Fibroblast of skin of scalp (primary cell): ENCODE measurements at places on chromosomes 6 and 20.

DNA sequence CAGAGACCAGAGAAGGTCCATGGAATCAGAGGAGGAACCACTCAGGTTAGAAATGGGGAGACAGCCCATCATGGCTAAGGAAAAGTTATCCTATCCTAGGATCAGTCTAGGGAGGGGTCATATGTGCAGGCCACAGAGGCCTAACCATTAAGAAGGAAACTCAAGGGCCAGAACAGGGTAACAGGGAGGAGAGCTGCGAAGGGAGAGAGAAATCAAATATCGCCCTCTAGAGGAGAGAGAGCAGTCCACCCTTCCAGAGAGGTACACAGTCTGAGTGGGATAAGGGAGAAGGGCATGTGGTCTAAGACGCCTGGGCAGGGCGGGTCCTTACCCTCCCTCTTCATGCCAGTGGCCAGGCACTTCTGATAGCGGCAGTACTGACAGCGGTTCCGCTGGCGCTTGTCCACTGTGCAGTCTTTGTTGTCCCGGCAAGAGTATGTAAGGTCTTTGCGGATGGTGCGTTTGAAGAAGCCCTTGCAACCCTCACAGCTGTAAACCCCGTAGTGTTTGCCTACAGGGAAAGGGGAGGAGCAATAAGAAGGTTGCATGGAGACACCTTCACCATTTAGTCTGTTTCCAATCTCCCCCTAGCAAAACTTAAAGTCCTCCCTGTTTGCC, 2.9 kb downstream of the RXRB start:
- DNase-seq = peak; percentile 61

DNA sequence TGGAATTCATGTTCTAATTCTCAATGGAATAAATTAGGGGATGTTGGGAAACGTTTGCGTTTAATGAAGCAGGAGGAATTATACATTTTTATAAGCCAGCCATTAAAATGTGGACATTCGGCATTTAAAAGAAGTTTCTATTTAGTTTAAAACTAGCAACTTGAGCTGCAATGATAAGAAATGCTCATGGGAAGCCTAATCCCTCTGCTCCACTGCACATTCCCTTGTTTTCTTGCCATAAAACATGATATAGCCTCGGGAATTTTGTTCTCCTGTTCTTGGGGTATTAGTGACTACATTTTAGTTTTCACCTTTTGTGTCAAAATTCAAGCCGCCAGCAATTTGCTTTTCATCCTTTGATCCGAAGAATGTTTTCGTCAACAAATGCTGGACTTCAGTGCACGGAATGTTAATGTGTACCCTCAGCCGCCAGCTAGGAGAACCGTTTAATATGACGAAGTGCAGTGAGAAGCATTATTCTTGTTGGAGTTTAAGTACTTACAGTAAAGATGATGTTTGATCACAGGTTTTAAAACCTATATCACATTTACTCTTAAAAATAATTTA, 137.9 kb downstream of the HIVEP1 start:
- no peak for DNase-seq

- peak; percentile 66 for DNase-seq
Observed at GRCh38 chr6:143294265-143294860, 156.1 kb downstream of the ADAT2 start.

DNA sequence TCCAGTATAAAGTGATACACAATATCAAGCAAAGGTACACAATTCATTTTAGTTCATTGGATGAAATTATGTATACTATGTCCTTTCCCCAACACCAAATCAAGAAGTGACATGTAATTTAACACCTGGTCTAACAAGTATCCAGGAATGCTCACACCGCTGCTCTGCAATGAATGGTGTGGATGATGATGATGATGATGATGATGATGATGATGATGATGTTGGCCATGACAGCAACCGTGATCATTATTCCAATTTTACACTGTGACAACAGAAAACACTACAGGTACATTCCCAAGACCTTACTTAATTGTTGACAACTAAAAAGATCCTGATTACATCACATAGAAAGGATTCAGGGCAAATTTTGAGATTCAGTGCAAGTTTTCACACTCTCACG, 622.0 kb downstream of the PHF3 start:
- no peak for DNase-seq

- peak; percentile 34 for DNase-seq
Observed at GRCh38 chr6:82397962-82398692, 34.5 kb downstream of the TPBG start.

GRCh38 chr6:26155061-26155930, 68.1 kb downstream of the HFE start:
- peak; percentile 40 for DNase-seq

DNA sequence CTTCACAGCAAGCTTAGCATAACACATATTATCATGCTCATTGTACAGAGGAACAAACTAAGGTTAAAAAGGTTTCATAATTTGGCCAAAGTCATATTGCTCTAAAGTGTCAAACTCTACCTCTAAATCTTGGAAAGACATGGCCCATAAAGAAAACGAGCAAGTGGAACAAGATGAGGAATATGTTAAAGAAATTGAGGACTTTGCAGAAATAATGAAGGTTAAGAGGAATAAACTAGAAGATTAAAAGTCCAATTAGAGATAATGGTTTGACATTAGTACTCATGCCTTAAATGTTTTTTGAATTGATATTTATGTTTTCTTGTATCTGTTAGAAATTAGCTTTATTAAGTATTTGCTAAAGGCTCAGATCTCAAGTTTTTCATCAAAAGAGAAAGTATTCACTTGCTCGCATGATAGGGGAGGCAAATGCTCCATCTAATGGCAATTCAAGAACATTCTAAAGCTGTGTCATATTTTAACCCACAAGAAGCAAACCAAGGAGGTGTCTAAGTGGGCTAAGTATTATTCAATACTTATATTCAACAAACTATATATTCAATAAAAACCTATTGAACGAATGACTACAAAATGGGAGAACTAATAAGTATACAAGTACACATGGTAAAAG, 192.9 kb upstream of the SPTLC3 start:
- no peak for DNase-seq

DNA sequence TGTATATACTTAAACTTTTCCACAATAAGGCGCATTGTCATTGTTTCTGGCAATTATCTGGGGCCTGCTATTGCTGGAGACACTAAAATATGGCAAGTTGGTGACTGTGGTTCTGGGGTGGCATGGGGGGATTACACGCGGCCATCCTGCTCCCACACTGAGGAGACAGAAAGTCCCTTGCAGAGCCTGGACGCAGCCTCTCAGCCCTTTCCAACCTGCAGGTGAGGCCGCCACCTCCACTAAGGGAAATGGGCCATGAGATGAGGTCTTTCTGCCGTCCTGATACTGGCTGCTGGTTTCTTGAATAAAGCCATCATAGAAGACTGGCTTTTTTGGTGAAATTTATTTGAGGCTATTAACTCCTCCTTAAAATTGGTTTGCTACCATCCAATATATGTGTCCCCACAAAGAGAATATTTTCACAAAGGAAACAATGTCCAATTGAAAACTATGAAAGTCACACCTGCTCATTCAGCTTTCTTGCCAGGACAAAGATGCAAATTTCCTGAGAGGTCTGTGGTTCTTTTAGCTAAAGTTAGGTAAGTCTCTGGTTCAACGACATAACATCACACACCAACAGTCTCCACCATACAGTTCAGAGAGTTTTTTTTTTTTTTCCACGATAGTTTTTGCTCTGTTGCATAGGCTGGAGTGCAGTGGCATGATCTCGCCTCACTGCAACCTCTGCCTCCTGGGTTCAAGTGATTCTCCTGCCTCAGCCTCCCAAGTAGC, 13.0 kb downstream of the TXNDC5 start:
- no peak for DNase-seq

DNA sequence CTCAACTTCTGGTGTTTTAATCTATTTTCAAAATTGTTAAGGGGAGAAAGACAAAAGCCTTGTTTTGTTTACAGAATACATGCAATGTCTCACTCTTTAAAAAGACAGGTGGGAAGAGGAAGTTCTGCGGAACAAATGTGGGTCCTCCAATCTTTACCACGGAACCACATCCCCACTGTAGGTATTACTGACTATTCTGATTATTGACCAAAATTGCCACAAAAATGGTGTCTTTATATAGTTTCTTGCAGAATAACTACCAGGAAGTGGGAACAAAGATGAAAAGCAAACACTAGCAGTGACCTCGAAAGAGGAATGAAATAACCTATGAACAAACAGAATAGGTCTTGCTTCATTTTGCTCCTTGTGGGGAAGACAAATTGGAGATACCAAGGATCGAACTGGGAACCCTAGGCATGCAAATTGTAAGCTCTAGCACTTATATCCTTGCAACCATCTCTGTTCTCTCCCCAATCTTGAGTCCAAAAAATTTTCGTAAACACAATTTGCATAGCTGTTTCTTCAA, 106.7 kb downstream of the GPX5 start:
- DNase-seq = no peak

DNA sequence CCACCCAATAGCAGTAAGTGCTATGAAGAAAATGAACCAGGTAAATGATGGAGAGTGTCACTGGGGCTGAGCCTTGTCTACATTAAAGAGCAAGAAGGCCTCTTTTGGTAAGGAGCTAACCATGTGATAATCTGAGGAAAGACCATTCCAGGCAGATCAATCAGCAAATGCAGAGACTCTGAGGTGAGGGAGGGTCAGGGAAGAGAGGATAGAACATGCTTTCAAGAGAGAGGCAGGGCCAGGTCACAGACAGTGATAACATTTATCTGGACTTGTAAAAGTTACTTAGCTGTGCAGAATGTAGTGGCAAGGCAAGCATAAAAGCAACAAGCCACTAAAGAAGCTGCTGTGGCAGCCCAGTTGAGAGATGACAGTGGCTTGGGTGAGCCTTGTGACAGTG, 197.3 kb downstream of the TASP1 start:
- no peak for DNase-seq

GRCh38 chr6:159959976-159960384, 8.9 kb upstream of the IGF2R start:
- DNase-seq = no peak

DNA sequence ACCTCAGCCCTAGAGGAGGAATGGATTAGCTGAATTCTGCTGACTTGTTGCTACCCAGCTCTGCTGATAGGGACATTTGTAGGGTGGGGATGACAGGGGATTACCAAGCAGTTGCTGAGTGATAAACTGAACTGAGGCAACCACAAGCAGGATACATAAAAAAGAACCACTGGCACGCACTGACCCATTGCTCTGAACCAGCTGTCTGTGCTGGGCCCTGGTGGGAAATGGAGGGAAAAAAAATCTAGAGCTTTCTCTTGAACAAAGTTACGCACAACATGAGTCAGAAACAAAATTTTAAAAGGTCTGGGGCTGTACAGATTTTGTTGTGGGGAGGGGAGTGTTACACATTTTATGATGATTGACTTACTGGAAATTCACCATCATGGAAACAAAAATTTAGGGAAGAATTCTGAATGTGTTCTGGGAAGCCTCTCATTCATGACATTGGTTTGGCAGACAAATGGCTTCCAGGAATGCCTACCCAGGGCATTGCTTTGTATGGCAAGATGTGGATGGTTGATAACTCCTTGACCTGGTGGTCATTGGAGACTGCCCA, 37.7 kb downstream of the FOXO3 start:
- peak; percentile 57 for DNase-seq

- peak; percentile 31 for DNase-seq
Observed at GRCh38 chr6:70725817-70726415, 58.2 kb downstream of the SMAP1 start.

GRCh38 chr6:64712606-64713005, 994.4 kb downstream of the EYS start:
- no peak for DNase-seq

GRCh38 chr20:46666818-46667515, 15.7 kb upstream of the SLC13A3 start:
- no peak for DNase-seq

GRCh38 chr6:105537981-105538578, 135.2 kb upstream of the PREP start:
- DNase-seq = no peak

- DNase-seq = no peak
Observed at GRCh38 chr6:165091121-165091785, 218.2 kb downstream of the C6orf118 start.

GRCh38 chr20:50408526-50409364, 101.4 kb upstream of the PTPN1 start:
- no peak for DNase-seq

DNA sequence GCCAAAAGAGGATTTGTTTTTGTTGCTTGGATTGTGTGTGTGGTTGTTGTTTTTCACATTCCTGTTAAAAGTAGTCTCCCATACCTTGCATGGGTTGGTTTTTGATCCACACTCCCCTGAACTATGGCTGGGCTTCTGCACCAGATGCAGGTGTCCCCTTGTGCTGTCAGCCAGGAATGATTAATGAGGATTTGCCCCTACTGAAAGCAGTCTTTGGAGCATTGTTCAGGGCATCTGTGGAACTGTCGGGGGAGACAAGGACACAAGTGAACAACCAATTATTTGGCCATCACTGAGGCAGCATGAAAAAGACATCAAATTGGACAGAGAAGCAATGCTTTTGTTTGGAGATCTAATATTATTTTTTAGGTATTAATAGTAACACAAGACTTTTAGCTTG, 373.2 kb upstream of the MMS22L start:
- no peak for DNase-seq

DNA sequence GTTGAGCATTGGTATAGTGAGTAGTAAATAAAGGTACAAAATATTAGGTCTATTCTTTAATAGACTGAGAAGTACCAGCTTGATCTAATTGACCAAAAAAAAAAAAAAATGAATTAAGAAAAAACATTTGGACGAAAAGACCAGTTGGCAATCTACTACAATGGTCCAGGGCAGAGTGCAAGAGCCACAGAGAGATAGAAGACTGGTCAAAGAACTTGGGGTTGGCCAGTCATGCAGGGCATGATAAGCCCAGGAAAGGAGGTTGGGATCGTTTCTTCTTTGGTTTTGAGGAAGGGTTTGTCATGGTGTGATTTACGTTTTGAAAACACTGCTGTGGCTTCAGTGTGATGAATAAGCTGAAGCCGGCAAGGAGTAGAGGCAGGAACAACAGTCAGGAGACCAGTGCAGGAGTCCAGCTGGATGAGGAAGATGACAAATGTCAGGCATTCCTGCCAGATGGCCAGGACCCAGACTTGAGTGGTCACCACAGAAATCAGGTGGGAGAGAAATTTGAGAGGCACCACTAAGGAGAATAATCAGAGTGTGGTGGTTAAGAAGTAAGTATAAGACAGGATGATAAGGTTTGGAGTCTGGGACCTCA, 14.0 kb downstream of the SMLR1 start:
- no peak for DNase-seq

- peak; percentile 70 for DNase-seq
Observed at GRCh38 chr6:15132854-15133670, 112.8 kb upstream of the JARID2 start.

- DNase-seq = no peak
Observed at GRCh38 chr6:64591676-64592036, 956.1 kb downstream of the PHF3 start.

DNA sequence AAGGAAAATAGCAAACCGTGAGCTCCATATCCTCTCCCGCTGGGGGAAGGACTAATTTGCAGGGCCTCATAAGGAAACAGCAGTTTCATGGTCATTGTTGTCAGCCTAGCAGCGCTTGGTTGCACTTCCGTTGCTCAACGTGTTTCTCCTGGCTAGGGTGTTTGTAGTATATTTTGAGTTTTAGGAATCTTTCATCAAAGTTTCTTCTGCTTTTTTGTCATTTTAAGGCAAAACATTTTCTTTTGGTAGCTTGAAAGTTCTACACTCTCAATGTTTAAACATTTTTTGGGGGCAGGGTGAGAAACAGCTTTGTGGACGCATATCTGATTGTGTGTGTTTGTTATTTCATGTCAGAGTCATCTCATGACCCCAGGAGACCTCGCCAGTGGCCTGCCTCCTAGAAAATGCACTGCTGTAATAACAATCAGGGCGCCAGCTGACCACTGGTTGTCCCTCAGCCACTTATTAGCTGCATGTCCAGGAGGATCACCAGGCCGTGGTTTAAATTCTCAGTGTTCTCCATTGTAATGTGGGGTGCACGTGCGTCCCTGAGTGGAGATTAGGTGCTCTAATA, 20.6 kb downstream of the JARID2 start:
- no peak for DNase-seq
